SJSA1 (cell line): ENCODE measurements at places on chromosomes 4 and X. TPM values are rescaled to one million over a fixed set of nuclear protein-coding genes. Genes with fewer than 3 reads are reported as not detected.

- H3K4me3 ChIP-seq = no peak overlapping the region
- no peak overlapping the region for H3K27ac ChIP-seq
- no peaks in the 10 kb centered on the region for H3K36me3 ChIP-seq
- H3K4me1 ChIP-seq = no peaks in the 10 kb centered on the region
- H3K27me3 ChIP-seq = no peaks in the 10 kb centered on the region
- no peak for DNase-seq
Measured at GRCh38 chrX:137118536-137118935, 84.7 kb upstream of the GPR101 start.

The FRMD7 gene
- total RNA-seq = not detected in 2 replicates

The MUC7 gene
- not detected in 2 replicates for total RNA-seq

GRCh38 chr4:51831133-51831532, 11.8 kb upstream of the DCUN1D4 start:
- no peaks in the 10 kb centered on the region for H3K36me3 ChIP-seq
- no peak overlapping the region for H3K4me3 ChIP-seq
- no peak overlapping the region for H3K27ac ChIP-seq
- peak; percentile 23 for DNase-seq

The OTC gene
- total RNA-seq = not detected in 2 replicates

GRCh38 chrX:65985922-65986588, 53.8 kb downstream of the VSIG4 start:
- no peaks in the 10 kb centered on the region for H3K27me3 ChIP-seq
- DNase-seq = peak; percentile 8
- no peak overlapping the region for H3K27ac ChIP-seq
- H3K36me3 ChIP-seq = no peaks in the 10 kb centered on the region
- H3K4me1 ChIP-seq = no peaks in the 10 kb centered on the region

DNA sequence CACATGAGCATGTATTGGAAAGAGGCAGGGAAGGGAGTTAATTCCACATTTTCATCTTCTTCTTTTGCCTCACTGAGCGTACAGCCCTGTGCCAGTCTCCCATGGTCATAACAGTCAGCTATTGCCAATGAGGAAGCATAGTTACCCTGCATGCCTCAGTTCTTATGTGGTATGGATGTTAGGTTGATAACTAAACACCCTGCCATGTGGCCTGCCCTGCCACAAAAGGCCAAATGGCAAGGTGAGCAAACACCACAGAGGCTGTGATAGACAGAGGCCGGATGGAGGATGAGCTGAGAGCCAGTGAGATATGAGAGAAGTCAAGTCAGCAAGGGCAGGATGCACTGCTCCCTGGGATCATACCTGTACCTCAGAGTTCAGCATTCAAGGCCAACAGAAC, 59.3 kb downstream of the BTC start:
- no peaks in the 10 kb centered on the region for H3K36me3 ChIP-seq
- H3K27me3 ChIP-seq = no peaks in the 10 kb centered on the region
- DNase-seq = no peak
- no peak overlapping the region for H3K4me3 ChIP-seq
